ENCODE measurements at places on chromosomes 11 and 22.
A peak's percentile ranks its signal among the peaks of the same experiment; 100 is the strongest.

GRCh38 chr11:108863528-108863927 lies 198.7 kb downstream of the DDX10 start:
- DNase-seq, result peak; percentile 8

DNA sequence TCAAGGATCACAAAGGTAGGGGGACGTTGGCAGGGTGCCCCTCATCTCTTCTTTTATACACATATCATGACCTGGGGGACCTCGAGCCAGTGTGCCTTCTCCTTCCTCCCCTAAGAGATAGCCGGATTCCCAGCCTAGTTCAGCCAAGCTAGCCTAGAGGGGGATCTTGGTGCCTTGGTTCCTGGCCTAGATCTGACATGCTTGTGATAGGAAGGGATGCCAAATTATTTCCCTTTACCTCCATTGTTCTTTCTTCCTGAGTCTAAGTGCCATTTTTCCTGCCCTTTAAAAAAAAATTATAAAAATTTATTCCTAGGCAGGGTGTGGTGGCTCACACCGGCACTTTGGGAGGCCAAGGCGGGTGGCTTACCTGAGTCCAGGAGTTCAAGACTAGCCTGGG lies 7.0 kb upstream of the HINFP start:
- no peak for DNase-seq

DNA sequence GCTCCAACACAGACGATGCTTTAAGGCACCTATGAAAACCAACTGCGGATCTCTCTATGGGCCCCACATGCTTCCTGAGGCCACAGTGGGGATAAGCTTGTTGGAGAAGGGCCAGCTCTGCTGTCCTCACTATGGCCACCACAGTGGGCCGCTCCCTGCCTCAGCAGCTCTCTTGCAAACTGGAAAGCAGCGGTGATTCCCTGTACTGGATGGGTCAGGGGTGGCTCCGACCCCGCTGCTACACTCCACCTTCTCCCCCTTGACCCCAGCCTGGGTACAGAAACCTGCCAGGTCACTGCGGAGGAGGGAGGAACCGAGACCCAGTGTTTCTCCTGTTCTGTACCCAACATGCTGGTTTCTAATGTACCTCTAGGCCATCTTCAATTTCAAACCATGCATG lies 403.9 kb downstream of the CTTN start:
- no peak for DNase-seq

GRCh38 chr11:43384393-43384792 lies 25.7 kb downstream of the TTC17 start:
- DNase-seq, result no peak

DNA sequence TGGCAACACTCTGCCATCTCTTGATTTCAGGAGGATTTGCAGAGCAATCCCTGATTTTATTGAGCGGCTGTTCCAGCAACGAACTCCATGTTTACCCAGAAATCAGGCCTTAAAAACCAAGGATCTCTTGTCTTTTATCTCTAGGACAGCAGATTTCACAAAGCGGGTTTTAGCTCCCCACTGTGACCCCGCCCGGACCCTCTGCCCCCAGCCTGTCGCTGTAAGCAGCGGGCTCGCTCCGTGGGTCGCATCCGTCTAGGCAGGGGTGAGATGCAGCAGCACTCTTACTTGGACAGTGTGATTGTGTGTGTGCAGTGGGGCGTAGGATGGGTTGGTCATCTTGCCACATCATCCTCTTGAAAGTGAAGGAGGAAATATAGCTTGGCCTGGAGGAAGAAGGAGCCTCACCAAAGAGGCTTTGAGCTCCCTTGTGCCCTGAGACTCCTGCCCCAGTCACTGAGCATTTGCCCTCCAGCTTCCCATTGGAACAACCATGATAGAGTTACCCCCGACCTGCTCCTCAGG lies 189.2 kb upstream of the TBCEL start:
- no peak for DNase-seq

DNA sequence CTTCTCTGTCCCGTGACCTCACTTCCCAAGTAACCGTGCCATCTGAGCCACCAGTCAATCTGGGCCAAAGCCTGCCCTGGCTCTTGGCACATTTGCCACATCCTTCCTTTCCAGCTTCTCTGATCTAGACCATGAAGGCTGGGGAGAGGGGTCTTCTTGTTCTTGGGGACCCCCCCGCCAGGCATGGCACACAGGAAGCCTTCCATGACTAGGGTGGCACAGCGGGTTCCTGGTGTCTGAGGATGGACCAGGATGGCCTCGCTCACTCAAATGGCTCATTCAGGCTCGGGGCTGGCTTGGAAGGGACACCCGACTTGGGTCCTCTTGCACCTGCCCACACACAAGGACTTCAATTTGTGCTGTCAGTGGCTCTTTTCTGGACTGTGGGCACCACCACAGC lies 121.3 kb downstream of the BCR start:
- DNase-seq, result no peak

- DNase-seq, result peak; percentile 71
These were observed 356.5 kb downstream of the INSC start for GRCh38 chr11:15471048-15471894.

DNA sequence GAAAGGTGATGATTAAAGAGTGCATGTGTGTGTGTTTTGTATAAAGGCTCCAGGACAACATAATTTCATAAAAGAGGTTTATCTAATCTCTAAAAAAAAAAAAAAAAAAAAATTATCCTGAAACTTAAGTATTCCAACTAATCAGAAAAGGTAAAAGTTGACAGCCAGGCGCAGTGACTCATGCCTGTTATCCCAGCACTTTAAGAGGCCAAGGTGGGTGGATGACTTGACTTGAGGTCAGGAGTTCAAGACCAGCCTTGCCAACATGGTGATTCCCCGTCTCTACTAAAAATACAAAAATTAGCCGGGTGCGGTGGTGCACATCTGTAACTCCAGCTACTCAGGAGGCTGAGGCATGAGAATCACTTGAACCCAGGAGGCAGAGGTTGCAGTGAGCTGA lies 632.7 kb upstream of the CHORDC1 start:
- no peak for DNase-seq

DNA sequence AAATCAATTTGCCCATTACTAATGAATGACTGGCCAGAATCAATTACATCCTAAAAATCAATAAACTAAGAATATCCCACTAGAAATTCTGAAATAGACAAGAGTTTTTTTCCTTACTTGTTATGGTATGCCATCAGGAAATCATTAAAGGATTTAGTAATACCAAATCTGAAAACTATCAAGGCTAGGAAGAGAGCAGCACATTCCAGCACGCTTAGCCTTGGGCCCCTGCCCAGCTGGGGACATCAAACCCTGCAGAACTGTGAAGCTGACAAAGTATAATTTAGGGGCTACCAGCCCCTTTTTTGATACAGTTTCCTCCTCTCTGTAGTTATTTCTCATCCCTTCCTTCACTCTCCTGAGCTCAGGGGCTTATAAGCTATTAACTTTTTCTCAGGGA lies 247.8 kb upstream of the ZC3H12C start:
- no peak for DNase-seq

Measured in NCI-H345 (cell line).